Colonic mucosa (tissue), 4 donors: ENCODE measurements at places on chromosomes 7 and 10. TPM values are rescaled to one million over a fixed set of nuclear protein-coding genes. Genes with fewer than 3 reads are reported as not detected.

Gene ARHGEF5
- 83.6 TPM for total RNA-seq

DNA sequence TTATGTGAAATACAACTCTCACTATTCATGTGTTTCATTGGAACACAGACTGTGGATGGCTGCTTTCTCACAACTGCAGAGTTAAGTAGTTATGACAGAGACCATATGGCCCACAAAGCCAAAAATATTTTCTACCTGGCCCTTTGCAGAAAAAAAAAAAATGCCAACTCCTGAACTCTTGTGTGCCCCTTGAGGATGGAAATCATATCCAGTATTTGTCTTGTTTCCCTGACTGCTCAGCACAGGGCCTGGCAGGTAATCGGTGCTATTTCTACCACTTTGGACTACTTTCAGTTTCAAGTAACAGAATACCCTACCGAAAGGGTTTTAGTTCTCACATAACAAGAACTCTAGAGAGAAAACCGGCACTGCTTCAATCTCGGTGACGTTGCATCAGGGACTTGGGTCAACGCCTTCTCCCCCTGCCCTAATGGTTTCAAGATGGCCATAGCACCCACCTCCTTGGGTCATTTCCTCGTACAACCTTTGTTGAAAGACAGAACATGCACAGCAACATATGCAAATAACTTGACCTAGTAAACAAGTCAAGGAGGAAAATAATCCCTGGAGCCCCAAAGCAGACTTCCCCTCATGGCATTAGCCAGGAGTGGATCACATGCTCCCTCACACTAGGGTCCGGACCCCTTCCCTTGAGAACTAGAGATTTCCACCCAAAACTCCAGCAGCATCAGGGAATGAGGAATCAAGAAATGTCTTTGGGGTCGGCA is 11.8 kb upstream of the GPNMB start:
- H3K36me3 ChIP-seq = no peaks in the 10 kb centered on the region
- no peaks in the 10 kb centered on the region for H3K27me3 ChIP-seq
- DNase-seq = no peak
- H3K27ac ChIP-seq = no peak overlapping the region
- H3K4me3 ChIP-seq = no peak overlapping the region

Gene SLC26A3
- total RNA-seq = 1,169 TPM

DNA sequence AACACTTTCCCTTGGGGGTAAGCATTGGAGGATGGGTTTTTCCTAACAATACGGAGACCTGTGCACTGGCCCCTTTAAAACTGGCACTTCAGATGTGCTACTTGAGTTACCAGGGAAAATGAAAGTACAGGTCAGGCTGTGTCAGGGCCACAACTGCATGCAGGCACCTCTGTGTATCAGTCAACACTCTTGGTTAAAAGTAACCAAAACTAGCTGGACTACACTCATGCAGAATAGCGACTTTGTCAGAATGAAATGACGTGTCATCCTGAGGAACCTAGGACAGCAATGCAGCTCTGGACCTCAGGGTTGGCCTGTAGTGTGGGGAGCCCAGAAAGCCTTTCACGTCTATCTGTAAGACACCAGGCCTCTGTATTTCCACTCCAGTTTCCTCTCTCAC is 33.8 kb upstream of the SMKR1 start:
- DNase-seq = no peak
- H3K27me3 ChIP-seq = no peaks in the 10 kb centered on the region
- H3K27ac ChIP-seq = no peak overlapping the region

Gene ST8SIA6
- 3.5 TPM for total RNA-seq
